ENCODE measurements at places on chromosomes 1 and 21. TPM values are rescaled to one million over a fixed set of nuclear protein-coding genes. Genes with fewer than 3 reads are reported as not detected.

GRCh38 chr1:54883349-54884102, 3.5 kb downstream of the DHCR24 start:
- no peak for DNase-seq

GRCh38 chr1:56824938-56825337, 5.7 kb upstream of the FYB2 start:
- DNase-seq, result no peak

DNA sequence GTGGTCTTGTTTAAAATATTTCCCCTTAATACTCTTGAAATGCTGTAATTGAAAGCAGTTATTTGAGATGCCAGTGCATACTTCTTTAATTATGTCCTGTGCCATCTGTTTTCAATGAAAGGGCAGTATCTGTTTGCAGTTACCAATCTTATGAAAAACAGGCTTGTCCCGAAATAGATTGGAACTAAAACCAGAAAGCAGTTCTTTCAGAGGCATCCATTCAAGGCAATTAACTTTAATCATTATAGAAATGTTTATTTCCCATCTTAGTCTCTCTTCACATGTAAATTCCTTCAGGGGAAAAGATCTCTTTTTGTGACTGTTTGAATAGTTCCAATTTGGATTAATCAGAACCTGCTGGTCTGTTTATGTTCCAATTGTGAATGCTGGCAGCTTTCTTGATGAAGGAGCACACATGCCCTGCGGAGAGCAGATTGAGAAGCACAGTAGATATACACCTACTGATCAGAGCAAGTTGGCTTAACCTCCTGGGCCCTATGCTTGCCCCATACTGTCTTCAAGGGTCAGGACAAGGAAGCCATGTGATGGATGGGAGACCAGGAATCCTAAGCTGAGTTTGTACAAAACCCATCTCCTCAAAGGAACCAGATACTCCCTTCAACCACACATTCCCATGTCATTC, 41.6 kb upstream of the MROH9 start:
- peak; percentile 52 for DNase-seq

DNA sequence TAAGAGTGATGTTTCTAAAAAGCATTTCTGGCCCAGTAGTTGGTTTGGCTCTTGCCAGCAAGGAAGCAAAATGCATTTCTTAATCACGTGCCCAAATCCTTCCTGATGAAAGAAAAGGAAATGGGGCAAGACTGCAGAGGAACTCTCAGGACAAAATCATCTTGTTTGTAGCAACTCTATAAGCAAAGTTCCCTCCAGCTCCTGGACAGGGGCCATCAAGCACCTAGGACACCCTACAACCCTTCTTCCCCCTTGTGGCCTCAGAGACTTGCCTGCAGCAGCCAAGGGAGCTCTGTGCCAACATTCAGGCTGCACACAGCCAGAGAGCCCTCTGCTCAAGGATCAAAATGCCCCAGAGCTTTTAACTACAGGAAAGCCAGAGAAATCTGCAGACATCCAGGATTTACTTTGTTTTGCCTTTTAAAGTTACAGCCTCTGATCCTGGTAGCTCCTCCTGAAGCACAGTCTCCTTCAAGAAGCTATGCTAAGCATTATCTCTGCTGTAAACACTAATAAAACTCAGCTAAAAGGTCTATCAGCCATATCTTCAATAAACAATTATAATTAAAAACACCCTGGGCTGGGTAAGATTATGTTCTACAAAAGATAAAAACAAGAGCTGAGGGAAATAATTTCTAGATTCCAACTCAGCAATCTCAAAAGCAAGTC, 105.0 kb downstream of the KIAA0319L start:
- DNase-seq, result peak; percentile 67

GRCh38 chr1:237390823-237391222, 348.8 kb downstream of the RYR2 start:
- DNase-seq, result no peak

DNA sequence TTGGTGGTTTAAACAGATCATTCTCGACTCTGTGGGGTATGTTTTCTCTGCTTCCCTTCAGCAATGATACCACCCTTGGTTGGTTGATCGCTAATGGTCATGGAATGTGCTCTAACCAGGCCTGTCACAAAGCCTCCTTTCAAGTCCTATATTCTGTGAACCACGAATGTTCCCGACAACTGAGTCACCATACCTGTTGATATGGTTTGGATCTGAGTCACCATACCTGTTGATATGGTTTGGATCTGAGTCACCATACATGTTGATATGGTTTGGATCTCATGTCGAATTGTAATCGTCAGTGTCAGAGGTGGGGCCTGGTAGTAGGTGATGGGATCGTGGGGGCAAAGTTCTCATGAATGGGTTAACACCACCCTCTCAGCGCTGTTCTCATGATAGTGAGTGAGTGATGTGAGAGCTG, 10.2 kb upstream of the CAMK2N1 start:
- peak; percentile 66 for DNase-seq

DNA sequence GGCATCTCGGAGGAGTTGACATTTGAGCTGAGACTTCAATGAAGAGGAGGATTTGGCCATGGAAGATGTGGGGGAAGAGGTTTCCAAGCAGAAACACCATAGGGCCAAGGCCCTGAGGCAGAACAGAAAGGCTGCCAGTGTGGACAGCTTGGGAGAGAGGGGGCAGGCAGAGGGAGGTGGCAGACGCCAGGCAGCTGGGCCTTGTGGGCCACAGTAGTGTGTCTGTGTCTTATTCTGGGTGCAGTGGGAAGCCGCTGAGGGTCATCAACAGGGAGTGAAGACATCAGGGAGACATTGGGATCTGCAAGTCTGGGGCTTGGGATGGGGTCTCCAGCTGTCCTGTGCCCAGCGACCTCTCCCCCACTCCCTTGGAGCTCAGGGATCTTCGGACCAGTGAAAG, 96.8 kb downstream of the LACTBL1 start:
- no peak for DNase-seq

DNA sequence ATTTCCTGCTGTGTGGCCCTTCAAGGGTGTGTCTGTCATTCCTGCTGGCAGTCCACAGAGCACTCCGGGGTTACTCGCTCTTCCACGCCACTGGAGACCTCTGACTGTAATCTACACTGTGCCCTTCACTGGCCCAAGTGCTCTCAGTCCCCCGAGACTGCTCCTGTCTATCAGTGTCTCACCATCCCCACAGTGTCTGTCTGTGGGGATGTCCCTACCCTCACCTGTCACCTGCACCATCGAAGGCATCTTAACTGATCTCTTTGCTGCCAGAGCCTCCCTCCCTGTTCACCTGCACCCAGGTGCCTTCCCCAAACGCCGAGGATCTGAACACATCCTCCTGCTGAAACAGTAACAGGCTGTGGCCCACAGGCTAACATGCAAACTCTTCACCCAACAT, 136.7 kb downstream of the MATN1 start:
- DNase-seq, result no peak

DNA sequence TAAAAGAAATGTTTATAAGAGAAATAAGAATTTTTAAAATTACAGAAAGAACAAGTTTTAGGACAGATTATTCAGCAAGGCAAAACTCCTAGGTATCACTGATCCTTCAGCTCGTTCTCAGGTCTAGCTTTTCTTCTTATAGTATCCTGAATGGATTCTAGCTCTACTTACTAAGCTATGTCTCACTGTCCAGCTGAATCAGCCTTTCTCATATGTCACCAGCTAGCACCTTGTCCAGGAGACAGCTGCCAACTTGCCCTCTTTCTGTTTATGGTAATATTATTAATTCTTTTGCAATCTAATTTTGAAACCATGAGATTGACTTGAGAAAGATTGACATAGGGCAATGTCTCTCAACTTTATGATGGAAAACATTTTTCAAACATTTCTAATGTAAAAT, 159.9 kb downstream of the LYPLAL1 start:
- DNase-seq, result no peak

DNA sequence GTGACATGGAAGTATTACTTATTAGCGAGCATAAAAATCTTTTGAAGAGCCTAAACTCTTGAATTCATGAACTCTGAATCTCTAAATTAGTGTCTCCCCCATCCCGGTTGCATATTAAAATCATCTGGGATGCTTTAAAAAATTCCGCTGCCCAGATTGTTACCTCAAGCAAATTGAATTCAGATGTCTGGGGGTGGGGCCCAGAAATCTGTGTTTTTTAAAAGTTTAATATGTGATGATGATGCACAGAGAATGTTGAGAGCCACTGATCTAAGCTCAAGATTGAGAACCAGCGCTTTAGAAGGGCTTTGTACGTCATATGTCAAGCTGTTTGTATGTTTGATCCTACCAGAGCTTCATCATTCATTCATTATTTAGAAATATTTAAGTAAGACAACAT, 446.8 kb downstream of the NUF2 start:
- no peak for DNase-seq

DNA sequence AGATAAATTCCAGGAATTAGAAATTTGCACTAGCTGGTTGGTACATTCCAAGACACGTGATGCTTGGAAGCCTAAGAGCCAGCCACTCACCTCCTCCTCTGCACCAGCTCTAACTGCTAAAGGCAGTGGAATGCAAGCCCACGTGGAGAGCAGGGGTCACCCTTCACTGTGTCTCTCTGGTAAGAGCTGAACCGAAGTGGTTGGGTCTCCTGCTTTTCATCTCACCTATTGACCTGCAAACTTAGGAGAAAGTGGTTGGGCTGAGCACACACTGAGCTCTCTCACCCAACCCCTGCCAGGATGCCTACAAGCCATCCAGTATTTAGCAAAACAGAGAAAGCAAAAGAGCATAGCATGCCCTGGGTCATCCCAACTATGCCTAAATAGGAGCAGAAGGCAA, 19.3 kb downstream of the HAO2 start:
- no peak for DNase-seq

Gene GRIK1
- total RNA-seq, result not detected

Gene CHIA
- total RNA-seq, result not detected

Gene CAMTA1
- total RNA-seq, result 76.6 TPM

All from HFFc6 (cell line).